Spinal cord (tissue), 10 donors: ENCODE measurements at places on chromosomes 12 and 14. TPM values are rescaled to one million over a fixed set of nuclear protein-coding genes. Genes with fewer than 3 reads are reported as not detected.

Gene PIWIL1
- total RNA-seq: 0.17 TPM

Gene PZP
- total RNA-seq: 0.39 TPM

Gene NKX2-1
- 0.39 TPM for total RNA-seq

Gene PAX9
- total RNA-seq: 0.79 TPM

Gene ACSS3
- 26.0 TPM for total RNA-seq

Gene SYNDIG1L
- 8.7 TPM for total RNA-seq

Gene NOVA1
- 58.2 TPM for total RNA-seq

Gene MGAT4C
- total RNA-seq: 28.8 TPM

Gene SALL2
- 36.9 TPM for total RNA-seq

Gene PLCZ1
- total RNA-seq: 0.33 TPM

Gene LALBA
- total RNA-seq: not detected

Gene CPNE8
- 18.6 TPM for total RNA-seq

Gene CCT2
- 220 TPM for total RNA-seq

Gene CELA1
- not detected for total RNA-seq

Gene NEMF
- 111 TPM for total RNA-seq

Gene TAS2R42
- total RNA-seq: not detected

Gene COPS7A
- 80.4 TPM for total RNA-seq

Gene GLIPR1L1
- total RNA-seq: not detected

Gene OR4E2
- not detected for total RNA-seq

Gene ZDHHC22
- total RNA-seq: 11.5 TPM

Gene SERPINA3
- 3.0 TPM for total RNA-seq

Gene VPS33A
- 29.2 TPM for total RNA-seq

Gene IL31
- not detected for total RNA-seq

Gene NPFF
- 2.2 TPM for total RNA-seq

Gene CARMIL3
- 11.9 TPM for total RNA-seq

Gene GLS2
- total RNA-seq: 10.5 TPM

Gene CHST11
- 15.2 TPM for total RNA-seq

Gene PPP1R36
- total RNA-seq: 1.4 TPM

Gene ANKS1B
- 89.5 TPM for total RNA-seq

Gene TUNAR
- 43.6 TPM for total RNA-seq

Gene POU6F1
- 8.8 TPM for total RNA-seq

Gene ART4
- 1.2 TPM for total RNA-seq
